ENCODE measurements at places on chromosomes 7 and 10.

- no peaks in the 10 kb centered on the region for H3K4me1 ChIP-seq
- no peaks in the 10 kb centered on the region for H3K36me3 ChIP-seq
- 0 out of 2 replicates have a peak, but pooled peaks cover 5% of the 10 kb centered on the region for H3K27me3 ChIP-seq
- H3K27ac ChIP-seq = no peak overlapping the region
Observed at GRCh38 chr7:141359740-141360415, 191.3 kb upstream of the AGK start.

GRCh38 chr10:7432884-7433726 lies 22.3 kb upstream of the SFMBT2 start:
- no peak overlapping the region for H3K4me3 ChIP-seq
- H3K27ac ChIP-seq = no peak overlapping the region
- peaks cover 39% of the 10 kb centered on the region for H3K27me3 ChIP-seq
- no peaks in the 10 kb centered on the region for H3K36me3 ChIP-seq
- H3K4me1 ChIP-seq = no peaks in the 10 kb centered on the region
- DNase-seq = no peak

DNA sequence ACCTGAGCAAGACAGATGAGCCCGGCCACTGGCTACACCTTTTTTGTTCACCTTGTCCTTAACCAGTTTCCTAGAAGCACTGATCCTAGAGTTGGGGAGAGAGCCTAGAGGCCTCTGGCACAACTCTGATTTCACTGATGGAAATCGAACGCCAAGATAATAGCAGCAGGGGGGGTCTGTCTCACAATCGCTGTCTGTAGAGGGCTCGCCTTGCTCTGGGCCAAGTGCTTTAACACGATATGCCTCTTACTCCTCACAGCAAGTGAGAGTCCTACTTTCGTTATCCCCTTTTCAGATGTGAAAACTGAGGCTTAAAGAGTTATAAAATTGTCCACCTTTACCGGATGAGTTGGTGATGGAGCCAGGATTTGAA lies 472 bp downstream of the RASSF4 start:
- H3K4me1 ChIP-seq = peaks cover 16% of the 10 kb centered on the region
- no peak overlapping the region for H3K27ac ChIP-seq
- H3K27me3 ChIP-seq = peaks cover 28% of the 10 kb centered on the region
- DNase-seq = no peak

- DNase-seq = peak; percentile 78
- no peak overlapping the region for H3K27ac ChIP-seq
- no peaks in the 10 kb centered on the region for H3K4me1 ChIP-seq
- no peak overlapping the region for H3K4me3 ChIP-seq
- H3K36me3 ChIP-seq = no peaks in the 10 kb centered on the region
- H3K27me3 ChIP-seq = no peaks in the 10 kb centered on the region
Observed at GRCh38 chr7:141975806-141976523, 2.4 kb upstream of the TAS2R38 start.

DNA sequence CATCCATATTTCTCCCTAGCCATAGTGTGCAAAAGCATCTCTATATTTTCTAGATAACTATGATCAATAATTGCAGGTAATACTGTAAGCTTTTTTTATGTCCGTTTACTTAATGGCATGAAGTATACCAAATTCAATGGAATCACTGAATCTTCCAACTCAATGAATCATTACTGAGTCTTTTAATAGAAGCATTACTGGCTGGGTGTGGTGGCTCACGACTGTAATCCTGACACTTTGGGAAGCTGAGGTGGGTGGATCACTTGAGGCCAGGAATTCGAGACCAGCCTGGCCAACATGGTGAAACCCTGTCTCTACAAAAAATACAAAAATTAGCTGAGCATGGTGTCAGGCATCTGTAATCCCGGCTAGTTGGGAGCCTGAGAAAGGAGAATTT lies 372.5 kb downstream of the BMPER start:
- no peaks in the 10 kb centered on the region for H3K36me3 ChIP-seq
- no peaks in the 10 kb centered on the region for H3K27me3 ChIP-seq
- H3K27ac ChIP-seq = no peak overlapping the region
- H3K4me1 ChIP-seq = no peaks in the 10 kb centered on the region
- no peak for DNase-seq
- no peak overlapping the region for H3K4me3 ChIP-seq

Data from K562 (cell line).